ENCODE measurements at places on chromosomes 11 and 22.

GRCh38 chr22:42842658-42843370 is 14.3 kb downstream of the ARFGAP3 start:
- no peak for DNase-seq

GRCh38 chr11:115920092-115920461 is 415.9 kb upstream of the CADM1 start:
- DNase-seq, result no peak

DNA sequence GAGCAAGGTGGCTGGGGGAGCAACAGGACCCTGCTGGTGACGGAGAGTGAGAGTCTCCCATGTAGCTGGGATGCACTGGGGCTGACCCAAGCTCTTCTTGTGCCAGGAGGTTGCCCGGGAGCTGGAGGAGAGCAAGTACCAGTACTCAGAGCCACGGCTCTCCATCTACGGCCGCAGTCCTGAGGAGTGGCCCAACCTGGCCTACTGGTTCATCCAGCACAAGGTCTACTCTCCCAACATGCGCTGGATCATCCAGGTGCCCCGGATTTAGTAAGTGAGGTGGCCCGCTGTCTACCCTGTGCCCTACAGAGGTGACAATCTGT is 40.4 kb downstream of the AMPD3 start:
- DNase-seq, result no peak

DNA sequence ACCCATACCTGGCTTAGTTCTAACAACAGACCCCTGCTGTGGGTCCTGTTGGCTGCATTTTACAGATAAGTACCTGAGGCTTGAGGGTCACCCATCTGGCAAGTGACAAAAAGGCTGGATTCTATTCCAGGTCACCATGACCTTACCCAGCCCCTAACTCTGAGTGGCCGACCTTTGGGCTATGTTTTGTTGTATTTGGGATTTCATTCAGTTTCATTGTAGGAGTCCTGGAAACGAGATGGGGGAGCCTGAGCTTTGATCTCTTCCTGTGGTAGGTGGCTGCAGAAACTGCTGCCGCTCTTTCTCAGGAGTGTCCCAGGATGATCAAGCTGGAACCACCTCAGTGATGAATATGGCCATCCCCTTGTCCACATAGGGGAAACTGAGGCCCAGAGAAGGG is 24.6 kb upstream of the YWHAH start:
- no peak for DNase-seq
